Caudate nucleus (tissue), 63 donors: ENCODE measurements at places on chromosomes 11 and 22.

GRCh38 chr11:88414385-88414861 is 76.9 kb upstream of the CTSC start:
- DNase-seq = no peak

- DNase-seq = no peak
These were observed 13.7 kb upstream of the RAB38 start for GRCh38 chr11:88188932-88189253.

DNA sequence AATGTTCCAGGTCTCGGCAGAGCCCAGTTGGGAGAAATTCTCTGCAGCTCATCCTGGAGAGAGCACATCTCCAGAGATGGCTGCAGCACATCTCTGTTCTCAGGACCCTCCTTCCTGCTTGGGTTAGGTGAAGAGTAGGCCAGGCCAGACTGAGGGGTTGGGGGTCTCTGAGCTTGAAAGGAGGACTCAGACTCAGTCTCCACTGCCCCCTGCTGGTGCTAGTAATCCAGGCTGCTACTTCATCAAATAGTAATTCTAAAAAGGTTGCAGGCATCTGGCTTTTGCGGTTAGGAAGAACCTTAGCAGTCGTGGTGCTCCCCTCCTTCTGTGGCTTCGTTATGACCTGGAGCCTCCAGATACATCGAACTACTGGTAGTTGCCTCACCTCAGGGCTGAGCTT is 9.7 kb downstream of the TUB start:
- DNase-seq = no peak

DNA sequence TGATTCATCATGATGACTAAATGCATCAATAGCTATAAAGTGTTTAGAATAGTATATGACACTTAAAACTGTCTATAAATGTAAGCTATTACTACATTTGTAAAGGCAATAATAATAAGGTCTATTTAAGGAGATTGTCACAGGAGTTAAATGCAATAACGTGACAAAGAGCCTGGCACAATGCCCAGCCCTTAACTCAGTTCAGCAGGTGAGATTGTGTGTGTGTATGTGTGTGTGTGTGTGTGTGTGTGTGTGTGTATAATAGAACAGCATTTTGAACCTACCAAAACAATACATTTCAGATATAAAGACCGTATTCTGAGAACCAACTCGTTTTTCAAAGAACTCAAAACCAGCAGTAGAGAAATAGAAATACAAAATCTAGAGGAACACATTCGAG is 177.5 kb downstream of the MYO18B start:
- DNase-seq = no peak

GRCh38 chr11:12800032-12800671 is 125.9 kb downstream of the TEAD1 start:
- DNase-seq = no peak

DNA sequence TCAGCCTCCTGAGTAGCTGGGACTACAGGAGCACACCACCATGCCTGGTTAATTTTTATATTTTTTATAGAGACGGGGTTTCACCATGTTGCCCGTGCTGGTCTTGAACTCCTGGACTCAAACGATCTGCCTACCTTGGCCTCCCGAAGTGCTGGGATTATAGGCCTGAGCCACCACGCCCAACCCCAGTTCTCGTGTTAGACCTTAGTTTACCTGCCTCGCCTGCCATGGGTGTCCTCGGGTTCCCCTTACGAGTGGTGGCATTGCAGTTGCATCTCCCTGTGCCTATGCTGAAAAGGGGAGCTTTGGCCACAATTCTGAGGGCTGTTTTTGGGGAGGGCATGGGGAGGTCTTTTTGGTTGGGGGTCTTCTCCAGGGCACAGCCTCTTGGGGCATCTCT is 18.8 kb downstream of the TBC1D22A start:
- DNase-seq = no peak

DNA sequence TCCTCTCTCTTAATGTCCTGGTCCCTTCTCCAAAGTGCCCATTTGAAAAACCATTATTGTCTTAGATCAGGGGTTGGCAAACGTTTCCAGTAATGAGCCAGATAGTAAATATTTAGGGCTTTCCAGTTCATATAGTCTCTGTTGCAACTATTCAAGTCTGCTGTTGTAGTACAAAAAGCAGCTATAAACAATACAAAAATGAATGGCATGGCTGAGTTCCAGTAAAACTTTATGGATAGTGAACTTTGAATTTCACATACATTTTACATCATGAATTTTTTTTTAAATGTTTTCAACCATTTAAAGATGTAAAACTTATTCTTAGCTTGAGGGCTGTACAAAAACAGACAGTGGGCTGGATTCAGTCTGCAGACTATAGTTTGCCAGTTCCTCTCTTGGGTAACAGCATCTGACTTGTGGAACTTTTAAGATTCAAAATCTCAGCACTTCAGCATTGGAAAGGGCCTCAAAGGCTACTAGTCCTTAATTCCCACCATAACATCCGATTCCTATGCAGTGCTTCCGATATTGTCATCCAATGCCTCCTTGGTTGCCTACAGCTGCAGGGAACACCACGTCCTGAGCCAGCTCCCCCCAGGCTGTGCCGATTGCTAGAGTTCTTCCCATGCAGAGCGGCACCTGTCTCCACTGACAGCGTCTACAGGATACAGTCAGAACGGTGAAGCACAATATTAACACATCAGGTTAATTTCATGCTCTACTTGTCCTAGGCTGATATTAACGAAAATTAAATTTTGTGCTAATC is 65.6 kb upstream of the E2F8 start:
- DNase-seq = no peak

DNA sequence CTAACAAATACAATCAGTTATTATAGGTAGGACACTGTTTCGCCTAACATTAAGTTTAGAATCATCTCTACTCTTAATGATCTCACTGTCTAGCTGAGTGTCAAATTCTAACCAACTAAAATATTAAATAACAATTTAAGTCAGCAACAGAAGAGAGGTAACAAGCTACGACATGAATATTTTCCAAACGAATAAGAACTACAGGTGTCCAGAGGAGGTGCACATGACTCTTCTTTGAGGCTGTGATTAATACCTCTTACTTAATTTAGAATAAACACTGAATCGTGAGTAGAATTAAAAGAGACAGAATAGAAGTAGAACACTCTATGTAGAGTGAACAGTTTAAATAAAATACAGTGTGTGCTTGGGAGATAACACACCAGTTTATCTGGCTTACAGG is 619.0 kb upstream of the ARHGAP42 start:
- DNase-seq = no peak

DNA sequence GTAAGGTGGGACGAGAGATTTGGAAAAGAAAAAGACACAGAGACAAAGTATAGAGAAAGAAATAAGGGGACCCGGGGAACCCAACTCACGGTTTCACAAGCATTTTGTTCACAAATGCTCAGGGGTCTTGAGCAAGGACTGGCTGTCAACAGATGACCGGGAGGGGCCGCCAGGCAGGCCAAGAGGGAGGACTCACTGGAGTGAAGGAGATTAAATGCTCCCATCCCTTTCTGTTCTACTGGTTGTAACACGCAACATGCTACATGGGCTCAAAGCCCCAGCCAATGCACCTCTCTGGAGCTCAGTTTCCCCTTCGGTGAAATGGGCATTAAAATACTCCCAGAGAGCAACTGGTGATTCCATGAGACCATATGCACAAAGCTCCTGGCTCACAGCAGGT is 13.4 kb downstream of the SHANK2 start:
- DNase-seq = no peak

GRCh38 chr11:126421271-126421671 is 65.8 kb downstream of the ST3GAL4 start:
- peak; percentile 43 for DNase-seq

- no peak for DNase-seq
These were observed 55.4 kb downstream of the HSD17B12 start for GRCh38 chr11:43735961-43736360.

DNA sequence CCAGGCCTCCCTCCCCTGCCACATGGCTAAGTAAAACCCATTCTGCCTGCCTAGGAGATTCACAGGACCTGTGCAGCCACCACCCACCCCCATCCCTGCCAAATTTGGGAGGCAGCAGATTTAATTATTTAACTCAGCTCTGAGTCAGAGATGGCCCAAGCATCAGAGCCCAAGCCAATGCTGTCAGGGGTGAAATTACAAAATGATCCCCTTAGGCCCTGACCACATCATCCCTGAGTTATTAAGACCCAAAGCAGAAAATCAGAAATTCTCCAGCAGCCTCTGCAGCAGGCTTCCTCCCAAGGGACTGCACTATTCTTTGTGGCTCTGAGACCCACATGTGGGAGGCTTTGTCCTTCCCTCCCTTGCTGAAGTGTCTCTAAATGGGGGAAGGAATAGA is 52.8 kb upstream of the RRAS2 start:
- DNase-seq = no peak

DNA sequence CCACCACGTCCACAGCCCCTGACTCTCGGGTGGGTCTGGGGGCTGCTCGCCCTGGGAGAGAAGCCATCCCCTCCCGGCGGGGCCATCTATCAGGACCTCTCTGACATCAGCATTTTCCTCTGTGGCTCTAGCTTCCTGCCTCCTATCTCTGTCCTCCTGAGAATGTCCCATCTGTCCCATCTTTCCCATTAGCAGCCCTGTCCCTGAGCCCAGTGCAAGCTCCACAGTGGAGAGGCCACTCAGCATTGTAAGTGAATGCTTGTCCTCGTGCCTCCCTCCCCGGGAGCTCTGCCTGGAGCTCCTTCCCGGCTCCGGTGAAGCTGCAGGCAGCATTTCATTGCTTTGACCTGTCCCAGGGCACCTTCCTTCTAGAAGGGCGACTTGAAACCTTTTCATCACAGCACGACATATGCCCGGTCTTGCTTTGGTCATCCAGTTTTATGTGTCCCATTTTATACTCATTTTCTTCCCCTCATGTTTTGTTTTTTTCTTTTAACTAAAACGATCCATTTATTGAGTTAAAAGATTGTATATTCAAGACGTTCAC is 49.7 kb downstream of the RTN4R start:
- DNase-seq = no peak

- DNase-seq = no peak
These were observed 152.8 kb upstream of the NTM start for GRCh38 chr11:131217313-131218310.

- no peak for DNase-seq
These were observed 36.0 kb downstream of the FAM83F start for GRCh38 chr22:40030758-40031095.

GRCh38 chr11:63877658-63878241 is 38.8 kb downstream of the MARK2 start:
- DNase-seq = no peak

GRCh38 chr11:1742371-1742770 is 8.0 kb downstream of the IFITM10 start:
- no peak for DNase-seq

- DNase-seq = no peak
These were observed 111.4 kb upstream of the PITPNB start for GRCh38 chr22:28030473-28030872.

GRCh38 chr11:36057379-36058042 is 113.6 kb downstream of the LDLRAD3 start:
- DNase-seq = no peak

DNA sequence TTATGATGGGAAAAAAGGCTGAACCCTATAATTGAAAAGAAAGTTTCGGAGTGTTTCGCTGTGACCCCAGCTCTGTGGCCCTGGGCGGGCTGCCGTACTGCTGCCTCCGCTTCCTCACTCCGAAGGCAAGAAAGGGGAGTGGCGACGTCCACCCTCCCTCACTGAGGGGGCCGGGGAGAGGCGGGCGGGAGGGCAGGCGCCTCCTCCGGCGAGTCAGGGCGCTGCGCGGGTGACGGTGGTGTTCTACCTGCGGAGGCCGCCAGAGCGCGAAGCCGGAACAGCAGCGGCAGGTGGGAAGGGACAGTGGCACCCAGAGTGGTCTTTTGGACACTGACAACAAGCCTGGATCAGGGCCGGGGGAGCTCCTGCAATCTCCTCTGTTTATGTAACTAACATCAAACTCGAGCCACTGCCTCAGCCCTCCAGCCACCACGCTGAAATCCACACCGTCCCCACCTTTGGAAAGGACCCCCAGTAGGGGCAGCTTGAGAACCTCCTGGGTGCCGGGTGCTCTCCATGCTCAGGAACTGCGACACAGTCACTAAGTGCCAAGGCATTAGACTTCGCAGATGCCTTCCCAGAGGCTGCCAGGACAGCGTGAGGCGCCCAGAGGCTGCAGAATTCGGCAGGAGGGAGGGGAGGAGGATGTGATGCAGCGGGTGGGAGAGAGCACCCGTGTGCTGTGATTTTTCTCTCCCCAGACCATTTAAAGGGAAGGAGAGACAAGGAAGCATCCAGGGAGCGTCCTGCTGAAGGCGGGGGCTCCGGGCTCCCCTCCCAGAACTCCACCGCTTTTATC is 25.5 kb downstream of the BID start:
- no peak for DNase-seq

DNA sequence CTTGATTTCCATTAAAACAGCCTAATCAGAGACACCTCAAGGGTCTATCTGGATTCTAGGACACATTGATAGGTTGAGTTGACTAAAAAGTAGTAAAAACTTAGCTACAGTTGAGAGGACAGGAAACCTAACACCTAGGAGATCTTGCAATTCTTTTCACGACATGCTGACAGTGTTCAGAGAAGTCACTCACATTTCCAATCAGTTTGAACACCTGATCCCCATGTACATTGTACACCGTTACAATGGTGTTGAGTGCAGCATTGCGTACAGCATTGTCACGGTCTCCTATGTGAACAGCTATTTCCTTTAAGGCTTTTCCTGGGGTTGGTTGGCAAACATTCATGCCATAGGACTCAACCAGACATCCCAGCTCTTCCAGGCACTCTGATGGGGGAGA is 42.8 kb downstream of the F2 start:
- DNase-seq = no peak

DNA sequence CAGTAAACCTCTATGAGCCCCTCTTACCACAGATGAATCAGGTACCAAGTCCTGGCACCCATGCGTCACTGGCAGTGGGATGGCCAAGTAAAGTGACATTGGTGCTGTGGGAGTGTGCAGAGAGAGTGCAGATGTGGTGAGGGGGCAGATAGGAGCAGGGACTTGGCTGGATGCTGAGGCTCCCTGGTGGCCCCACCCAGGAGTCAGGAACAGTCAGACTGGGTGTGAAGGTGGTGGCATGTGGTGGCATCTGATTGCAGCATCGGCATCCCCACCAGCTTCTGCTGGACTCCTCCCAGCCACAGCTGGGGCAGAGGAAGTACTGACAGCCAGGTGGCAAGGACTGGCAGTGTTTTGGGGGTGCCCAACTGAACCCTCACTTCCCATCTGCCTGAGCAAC is 11.4 kb downstream of the DGAT2 start:
- DNase-seq = no peak

GRCh38 chr11:45899448-45900174 is 7.5 kb downstream of the FREY1 start:
- DNase-seq = peak; percentile 93

GRCh38 chr11:19253153-19253745 is 12.5 kb upstream of the E2F8 start:
- no peak for DNase-seq

DNA sequence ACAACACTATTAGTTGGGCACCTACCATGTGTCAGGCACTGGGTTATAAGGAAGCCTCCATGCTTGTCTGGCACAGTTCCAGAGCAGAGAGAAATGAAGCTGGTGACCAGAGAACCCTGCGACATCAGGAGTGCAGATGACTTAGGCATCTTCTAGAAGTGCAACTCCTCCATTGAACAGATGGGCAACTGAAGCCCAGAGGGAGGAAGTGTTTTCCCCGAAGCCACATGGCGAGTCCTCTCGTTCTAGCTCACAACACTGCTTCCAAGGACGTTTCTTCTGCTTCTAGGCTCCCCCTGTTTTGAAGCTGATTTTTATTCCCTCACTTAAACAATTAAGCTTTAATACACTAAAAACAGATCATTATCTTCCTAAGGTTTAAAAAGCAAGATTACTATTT is 109.8 kb upstream of the SYT13 start:
- DNase-seq = no peak
